Neural crest cell (in vitro differentiated cells): ENCODE measurements at places on chromosomes 4 and X. TPM values are rescaled to one million over a fixed set of nuclear protein-coding genes. Genes with fewer than 3 reads are reported as not detected.
A peak's percentile ranks its signal among the peaks of the same experiment; 100 is the strongest.

The NAP1L5 gene
- 6.7 and 7.5 TPM in 2 replicates for total RNA-seq

DNA sequence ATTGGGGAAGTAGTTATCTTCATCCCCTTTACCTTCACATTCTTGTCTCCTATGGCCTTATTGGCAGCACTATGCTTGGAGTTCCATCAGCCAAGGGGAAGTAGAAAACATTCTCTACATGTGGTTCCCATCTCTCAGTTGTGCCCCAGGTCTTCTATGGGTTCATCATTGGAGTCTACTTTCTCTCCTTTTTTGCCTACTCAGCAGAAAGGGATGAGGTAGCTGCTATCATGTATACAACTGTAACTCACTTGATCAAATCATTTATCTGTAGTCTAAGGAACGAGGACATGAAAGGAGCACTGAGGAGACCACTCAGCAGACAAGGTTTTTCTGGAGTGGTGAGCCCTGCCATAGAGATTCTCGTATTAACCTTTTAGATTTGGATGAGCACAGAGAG lies 119.0 kb upstream of the OR13H1 start:
- no peak for DNase-seq
- no peaks in the 10 kb centered on the region for H3K4me1 ChIP-seq
- H3K4me3 ChIP-seq = no peak overlapping the region
- no peak overlapping the region for H3K27ac ChIP-seq

- H3K36me3 ChIP-seq = no peaks in the 10 kb centered on the region
- peak; percentile 72 for DNase-seq
- peak overlapping the region; percentile 92 for H3K4me3 ChIP-seq
- H3K27me3 ChIP-seq = peaks cover 30% of the 10 kb centered on the region
These were observed 2.2 kb downstream of the MAMLD1 start for GRCh38 chrX:150365051-150365989.

- peaks cover 29% of the 10 kb centered on the region for H3K4me1 ChIP-seq
- no peak overlapping the region for H3K4me3 ChIP-seq
- DNase-seq = no peak
- peak overlapping the region; percentile 83 for H3K27ac ChIP-seq
These were observed 56.2 kb downstream of the SMIM20 start for GRCh38 chr4:25970226-25970675.

The SGMS2 gene
- total RNA-seq = 1.4 and 1.6 TPM in 2 replicates

DNA sequence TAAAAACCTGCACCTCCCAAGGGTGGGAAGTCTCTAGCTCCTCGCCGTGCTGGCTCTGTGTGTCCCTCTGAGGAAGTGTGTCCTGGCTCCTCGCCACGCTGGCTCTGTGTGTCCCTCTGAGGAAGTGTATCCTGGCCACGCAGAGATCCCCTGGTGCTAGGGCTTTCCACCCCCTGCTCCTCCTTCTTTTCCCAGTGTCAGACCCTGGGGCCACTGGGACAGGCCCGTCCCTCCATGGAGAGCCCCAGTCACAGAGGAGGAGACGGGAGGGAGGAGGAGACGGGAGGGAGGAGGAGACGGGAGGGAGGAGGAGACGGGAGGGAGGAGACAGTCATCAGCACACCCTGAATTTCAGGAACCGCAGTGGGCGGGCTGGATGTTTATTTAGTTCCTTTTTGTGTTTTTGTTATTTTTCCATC lies 53.8 kb upstream of the HGFAC start:
- H3K4me3 ChIP-seq = peak overlapping the region; percentile 49
- peaks cover 2% of the 10 kb centered on the region for H3K36me3 ChIP-seq
- no peak for DNase-seq
- H3K4me1 ChIP-seq = peaks cover 47% of the 10 kb centered on the region
- no peak overlapping the region for H3K27ac ChIP-seq
- H3K27me3 ChIP-seq = no peaks in the 10 kb centered on the region
